ENCODE measurements at places on chromosomes 5 and 9. TPM values are rescaled to one million over a fixed set of nuclear protein-coding genes. Genes with fewer than 3 reads are reported as not detected.

The NRG2 gene
- total RNA-seq, result 0.30 TPM

The GMCL2 gene
- not detected for total RNA-seq

GRCh38 chr9:129270903-129271431 lies 92.9 kb upstream of the IER5L start:
- peak; percentile 86 for DNase-seq

GRCh38 chr5:138933522-138934290 lies 58.6 kb upstream of the LRRTM2 start:
- DNase-seq, result no peak

- no peak for DNase-seq
These were observed 592.7 kb downstream of the TLE1 start for GRCh38 chr9:81096625-81097024.

GRCh38 chr9:10008101-10008799 lies 604.6 kb downstream of the PTPRD start:
- DNase-seq, result no peak
